GM23248 (cell line): ENCODE measurements at places on chromosomes 4 and X. TPM values are rescaled to one million over a fixed set of nuclear protein-coding genes. Genes with fewer than 3 reads are reported as not detected.

- DNase-seq = no peak
- no peak overlapping the region for H3K27ac ChIP-seq
- no peak overlapping the region for H3K4me3 ChIP-seq
- H3K36me3 ChIP-seq = no peaks in the 10 kb centered on the region
- H3K4me1 ChIP-seq = 0 out of 2 replicates have a peak, but pooled peaks cover 5% of the 10 kb centered on the region
These were observed 134.0 kb upstream of the SMAD1 start for GRCh38 chr4:145347684-145348083.

GRCh38 chrX:13741695-13742094 is 7.1 kb downstream of the OFD1 start:
- H3K4me3 ChIP-seq = no peak overlapping the region
- no peaks in the 10 kb centered on the region for H3K27me3 ChIP-seq
- no peak overlapping the region for H3K27ac ChIP-seq
- H3K36me3 ChIP-seq = no peaks in the 10 kb centered on the region

GRCh38 chr4:171441300-171441941 is 371.8 kb upstream of the GALNTL6 start:
- H3K36me3 ChIP-seq = no peaks in the 10 kb centered on the region
- H3K27ac ChIP-seq = no peak overlapping the region
- no peak overlapping the region for H3K4me3 ChIP-seq
- no peak for DNase-seq

GRCh38 chrX:11458170-11458569 is 165.0 kb downstream of the AMELX start:
- no peak overlapping the region for H3K4me3 ChIP-seq
- no peaks in the 10 kb centered on the region for H3K27me3 ChIP-seq
- H3K36me3 ChIP-seq = no peaks in the 10 kb centered on the region

DNA sequence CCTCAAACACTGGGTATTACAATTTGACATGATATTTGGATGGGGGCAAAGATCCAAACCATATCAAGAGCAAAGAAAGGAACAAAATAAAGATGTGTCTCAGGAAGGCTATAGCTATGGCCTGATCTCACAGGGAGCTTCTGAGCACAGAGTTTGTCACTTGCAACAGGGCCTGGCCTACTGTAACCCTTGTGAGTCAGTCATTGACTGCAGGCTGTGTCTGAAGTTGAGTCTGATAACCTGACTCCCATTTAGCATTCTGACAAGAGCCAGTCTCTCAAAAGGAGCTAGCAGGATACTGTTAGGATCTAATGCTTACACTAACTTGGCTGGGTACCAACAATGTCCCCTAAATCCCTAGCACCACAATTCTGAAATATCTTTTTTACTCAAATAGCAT is 612.5 kb upstream of the TECRL start:
- H3K27me3 ChIP-seq = no peaks in the 10 kb centered on the region
- no peaks in the 10 kb centered on the region for H3K36me3 ChIP-seq
- H3K27ac ChIP-seq = no peak overlapping the region

- H3K27me3 ChIP-seq = no peaks in the 10 kb centered on the region
- no peak overlapping the region for H3K27ac ChIP-seq
- H3K4me3 ChIP-seq = no peak overlapping the region
These were observed 10.9 kb downstream of the HHIP start for GRCh38 chr4:144656850-144657249.

GRCh38 chrX:56986138-56986537 is 9.2 kb downstream of the SPIN3 start:
- H3K4me3 ChIP-seq = no peak overlapping the region
- no peak overlapping the region for H3K27ac ChIP-seq
- no peak for DNase-seq

DNA sequence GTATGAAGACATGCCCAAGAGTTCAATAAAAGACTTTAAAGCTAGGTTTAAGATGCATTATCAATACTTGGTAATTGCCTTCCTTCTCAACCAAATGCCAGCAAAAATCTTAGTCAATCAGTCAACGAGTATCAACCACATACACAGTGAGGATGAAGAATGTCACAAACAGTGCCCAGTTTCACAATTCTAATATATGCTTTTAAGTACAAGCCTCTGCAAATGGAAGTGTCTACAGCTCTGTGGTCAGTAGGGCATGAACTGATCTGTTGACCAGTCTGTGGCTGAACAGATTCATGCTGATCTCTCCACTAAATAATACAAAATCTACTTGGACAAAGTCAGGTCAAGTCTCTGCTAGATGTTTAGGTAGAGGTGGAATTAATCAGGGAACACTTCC is 27.9 kb downstream of the PPARGC1A start:
- no peak overlapping the region for H3K27ac ChIP-seq
- no peaks in the 10 kb centered on the region for H3K27me3 ChIP-seq
- no peak overlapping the region for H3K4me3 ChIP-seq
- no peak for DNase-seq
- H3K4me1 ChIP-seq = no peaks in the 10 kb centered on the region

DNA sequence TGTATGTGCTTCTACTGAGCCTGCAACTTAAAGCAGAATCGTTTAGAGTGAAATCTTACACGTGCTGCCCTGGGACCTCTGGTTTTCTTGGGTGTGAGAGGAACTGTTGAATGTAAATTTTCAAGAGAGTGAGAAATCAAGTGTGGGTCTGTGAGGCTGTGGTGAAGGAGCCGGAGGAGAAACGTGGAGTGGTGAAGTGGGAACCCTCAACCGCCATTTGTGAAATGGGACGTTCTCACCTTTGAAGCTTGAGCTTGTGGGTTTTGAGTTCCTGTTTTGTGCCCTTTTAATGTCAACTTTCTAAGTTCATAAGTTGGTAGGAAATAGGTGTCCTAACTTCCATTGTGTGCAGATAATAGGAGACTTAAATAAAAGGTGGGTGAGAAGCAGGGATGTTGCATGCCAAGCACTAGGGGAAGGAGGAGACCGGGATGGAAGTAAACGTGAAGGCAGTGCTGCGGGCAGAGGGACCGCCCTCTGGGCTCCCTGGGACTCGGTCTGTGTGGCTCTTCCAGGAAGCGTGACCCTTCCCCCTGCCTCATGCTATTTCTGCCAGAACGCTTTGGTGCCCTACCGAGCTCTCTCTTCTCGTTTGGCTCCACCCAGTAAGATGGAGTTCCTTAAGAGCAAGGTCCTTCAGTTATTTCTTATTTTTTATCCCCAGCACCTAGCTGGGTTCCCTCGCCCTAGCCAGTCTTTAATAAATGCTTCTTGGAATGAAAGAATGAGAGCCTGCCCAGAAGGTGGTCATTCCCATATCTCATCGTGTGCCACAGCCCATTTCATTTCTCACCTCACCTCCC is 56.0 kb downstream of the TMEM131L start:
- DNase-seq = no peak
- no peak overlapping the region for H3K27ac ChIP-seq
- no peaks in the 10 kb centered on the region for H3K4me1 ChIP-seq
- H3K36me3 ChIP-seq = no peaks in the 10 kb centered on the region
- H3K4me3 ChIP-seq = no peak overlapping the region

The CRMP1 gene
- total RNA-seq = not detected in 2 replicates

The CXCL1 gene
- 12.9 and 14.8 TPM in 2 replicates for total RNA-seq

The MAGEB17 gene
- not detected in 2 replicates for total RNA-seq

The WFS1 gene
- 21.5 and 24.2 TPM in 2 replicates for total RNA-seq

The VCX3B gene
- not detected in 2 replicates for total RNA-seq

The GABRG1 gene
- total RNA-seq = not detected in 2 replicates

The DRD5 gene
- not detected in 2 replicates for total RNA-seq

The CLDN22 gene
- not detected in 2 replicates for total RNA-seq
